ENCODE measurements at places on chromosomes 1 and 21.

- peak; percentile 87 for DNase-seq
Observed at GRCh38 chr21:16302851-16303282, 573.1 kb downstream of the USP25 start.

GRCh38 chr21:38984982-38985567 lies 179.3 kb downstream of the ETS2 start:
- peak; percentile 85 for DNase-seq

DNA sequence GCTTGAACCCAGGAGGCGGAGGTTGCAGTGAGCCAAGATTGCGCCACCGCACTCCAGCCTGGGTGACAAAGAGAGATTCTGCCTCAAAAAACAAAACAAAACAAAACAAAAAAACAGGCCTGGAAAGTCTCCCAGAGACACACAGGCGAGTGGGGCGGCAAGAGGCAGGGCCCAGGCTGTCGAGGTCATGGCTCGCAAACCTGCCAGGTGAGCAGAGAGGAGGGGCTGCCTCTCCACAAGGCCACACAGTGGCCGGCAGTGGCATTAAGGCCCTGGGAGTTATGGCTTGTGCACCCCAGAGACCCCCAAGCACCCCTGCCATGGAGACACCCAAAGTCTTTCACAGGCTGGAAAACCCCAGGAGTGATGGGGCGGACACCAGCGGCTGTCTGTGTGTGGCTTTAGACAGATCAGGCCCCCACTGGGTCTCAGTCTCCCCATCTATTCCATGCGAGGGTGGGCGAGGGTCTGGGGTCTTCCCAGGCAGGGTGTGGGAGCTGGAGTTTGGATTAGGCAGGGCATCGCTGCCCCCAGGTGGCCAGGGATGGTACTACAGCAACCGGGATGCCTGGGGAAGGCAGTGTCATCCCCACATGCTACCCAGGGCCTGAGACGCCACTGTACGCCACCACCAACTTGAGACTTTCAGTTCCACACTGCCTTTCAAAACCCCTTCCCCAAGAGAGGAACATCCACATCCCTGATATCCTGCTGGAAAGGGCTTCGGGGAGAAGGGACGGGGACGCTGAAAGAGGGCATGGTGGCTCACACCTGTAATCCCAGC lies 7.3 kb upstream of the CTRC start:
- DNase-seq: no peak

- DNase-seq: no peak
Observed at GRCh38 chr1:85179522-85179921, 21.3 kb downstream of the SYDE2 start.

DNA sequence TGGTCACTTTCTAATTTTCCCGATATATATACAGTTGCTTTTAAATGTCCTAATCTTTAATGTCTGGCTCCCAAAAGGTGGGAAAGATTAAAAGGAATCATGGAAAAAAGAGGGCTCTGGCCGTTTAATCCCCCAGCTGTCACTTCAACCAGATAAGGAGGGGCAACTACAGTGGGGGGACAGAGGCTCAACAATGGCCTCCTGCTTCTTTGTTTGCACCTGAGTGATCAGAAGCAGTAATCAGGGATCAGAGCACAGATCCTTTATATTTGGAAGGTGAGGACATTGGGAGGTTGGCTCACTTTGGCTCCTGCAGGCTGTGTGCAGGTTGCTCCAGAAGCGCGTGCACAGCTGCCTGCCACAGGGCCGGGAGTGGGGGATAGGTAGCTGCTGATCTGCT lies 212.8 kb downstream of the FMN2 start:
- DNase-seq: no peak

Data from spinal cord (tissue), 10 donors.